Hematopoietic multipotent progenitor cell treated with erythropoietin and hydrocortisone succinate and interleukin-3 and kit ligand, for 6 days (in vitro differentiated cells): ENCODE measurements at places on chromosomes 16 and 17.

DNA sequence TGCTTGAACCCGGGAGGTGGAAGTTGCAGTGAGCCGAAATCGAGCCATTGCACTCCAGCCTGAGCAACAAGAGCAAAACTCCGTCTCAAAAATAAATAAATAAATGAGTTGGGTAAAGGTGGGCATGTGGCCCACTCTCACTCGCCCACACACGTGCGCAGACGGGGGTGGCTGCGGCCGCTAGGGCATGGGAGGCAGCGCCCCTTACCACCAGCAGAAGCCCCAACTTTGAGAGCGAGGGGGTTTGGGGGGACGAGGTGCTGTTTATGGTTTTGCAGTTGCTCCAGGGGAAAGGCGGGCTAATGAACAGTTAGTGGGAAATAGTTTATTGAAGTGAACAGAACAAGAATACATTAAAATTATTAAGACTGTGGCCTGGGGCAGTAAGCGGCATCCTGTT lies 14.9 kb upstream of the RBFOX3 start:
- no peak for DNase-seq

DNA sequence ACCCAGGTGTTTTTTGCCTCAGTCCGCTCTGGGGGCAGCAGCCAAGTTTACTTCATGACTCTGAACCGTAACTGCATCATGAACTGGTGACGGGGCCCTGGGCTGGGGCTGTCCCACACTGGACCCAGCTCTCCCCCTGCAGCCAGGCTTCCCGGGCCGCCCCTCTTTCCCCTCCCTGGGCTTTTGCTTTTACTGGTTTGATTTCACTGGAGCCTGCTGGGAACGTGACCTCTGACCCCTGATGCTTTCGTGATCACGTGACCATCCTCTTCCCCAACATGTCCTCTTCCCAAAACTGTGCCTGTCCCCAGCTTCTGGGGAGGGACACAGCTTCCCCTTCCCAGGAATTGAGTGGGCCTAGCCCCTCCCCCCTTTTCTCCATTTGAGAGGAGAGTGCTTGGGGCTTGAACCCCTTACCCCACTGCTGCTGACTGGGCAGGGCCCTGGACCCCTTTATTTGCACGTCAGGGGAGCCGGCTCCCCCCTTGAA lies 2.1 kb upstream of the C17orf107 start:
- DNase-seq, result no peak

DNA sequence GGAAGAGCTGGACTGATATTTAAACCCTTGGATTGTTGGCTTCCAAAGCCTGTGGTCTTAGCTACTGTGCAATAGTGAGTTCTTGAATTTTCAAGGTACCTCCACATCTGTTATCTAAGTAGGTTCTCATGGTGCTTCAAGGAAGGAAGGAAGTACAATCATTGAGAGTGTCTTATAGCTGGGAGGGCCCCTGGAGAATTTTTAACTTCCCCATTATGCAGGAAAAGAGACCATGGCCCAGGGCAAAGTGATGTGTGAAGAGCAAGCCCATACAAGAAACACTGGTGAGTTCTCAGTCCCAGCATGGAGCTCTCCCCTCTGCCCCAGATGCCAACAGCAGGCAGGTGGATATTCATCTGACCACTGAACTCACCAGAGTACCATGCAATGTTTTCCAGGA lies 169.0 kb upstream of the IRX6 start:
- DNase-seq, result no peak

DNA sequence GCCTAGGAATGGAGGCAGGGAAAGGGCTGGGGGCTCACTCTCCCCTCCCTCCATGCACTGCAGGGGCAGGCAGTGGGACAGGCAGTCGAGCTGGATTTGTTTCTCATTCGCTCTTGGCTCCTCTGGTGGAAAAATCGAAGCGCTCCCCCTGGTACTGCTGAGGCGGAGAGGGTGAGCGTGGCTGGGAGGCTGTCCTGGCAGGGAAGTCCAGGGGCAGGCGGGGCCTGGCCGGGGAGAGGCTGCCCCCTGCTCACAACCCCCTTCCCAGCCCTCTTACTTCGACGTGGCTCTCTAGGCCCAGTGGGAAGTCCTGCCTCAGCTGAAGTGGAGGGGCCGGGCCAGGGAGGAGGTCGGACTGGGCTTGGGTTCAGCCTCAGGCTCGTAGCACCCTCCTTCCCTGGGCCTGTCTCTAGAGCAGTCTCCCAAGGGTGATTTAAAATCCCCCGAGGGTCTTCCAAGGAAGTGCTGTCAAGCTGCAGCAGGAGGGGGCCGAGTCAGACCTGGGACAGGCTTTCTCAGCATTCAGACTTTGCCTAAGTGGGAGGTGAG lies 16.5 kb upstream of the TMEM92 start:
- no peak for DNase-seq

- DNase-seq, result no peak
Observed at GRCh38 chr17:32227910-32228309, 37.7 kb upstream of the RHBDL3 start.

GRCh38 chr16:68752602-68753001 lies 15.5 kb downstream of the CDH1 start:
- DNase-seq, result peak; percentile 84

GRCh38 chr17:34665150-34665806 lies 85.9 kb downstream of the TMEM132E start:
- no peak for DNase-seq

- peak; percentile 95 for DNase-seq
Observed at GRCh38 chr16:31179747-31180459, at the start of gene FUS. Gene FUS (plus strand): TSS chr16:31180139. CDS start chr16:31180215, 76 bp downstream.

- DNase-seq, result no peak
Observed at GRCh38 chr17:77936881-77937280, 21.6 kb upstream of the TNRC6C start.

- DNase-seq, result peak; percentile 91
Observed at GRCh38 chr17:42266918-42267766, 9.0 kb downstream of the STAT5B start.

DNA sequence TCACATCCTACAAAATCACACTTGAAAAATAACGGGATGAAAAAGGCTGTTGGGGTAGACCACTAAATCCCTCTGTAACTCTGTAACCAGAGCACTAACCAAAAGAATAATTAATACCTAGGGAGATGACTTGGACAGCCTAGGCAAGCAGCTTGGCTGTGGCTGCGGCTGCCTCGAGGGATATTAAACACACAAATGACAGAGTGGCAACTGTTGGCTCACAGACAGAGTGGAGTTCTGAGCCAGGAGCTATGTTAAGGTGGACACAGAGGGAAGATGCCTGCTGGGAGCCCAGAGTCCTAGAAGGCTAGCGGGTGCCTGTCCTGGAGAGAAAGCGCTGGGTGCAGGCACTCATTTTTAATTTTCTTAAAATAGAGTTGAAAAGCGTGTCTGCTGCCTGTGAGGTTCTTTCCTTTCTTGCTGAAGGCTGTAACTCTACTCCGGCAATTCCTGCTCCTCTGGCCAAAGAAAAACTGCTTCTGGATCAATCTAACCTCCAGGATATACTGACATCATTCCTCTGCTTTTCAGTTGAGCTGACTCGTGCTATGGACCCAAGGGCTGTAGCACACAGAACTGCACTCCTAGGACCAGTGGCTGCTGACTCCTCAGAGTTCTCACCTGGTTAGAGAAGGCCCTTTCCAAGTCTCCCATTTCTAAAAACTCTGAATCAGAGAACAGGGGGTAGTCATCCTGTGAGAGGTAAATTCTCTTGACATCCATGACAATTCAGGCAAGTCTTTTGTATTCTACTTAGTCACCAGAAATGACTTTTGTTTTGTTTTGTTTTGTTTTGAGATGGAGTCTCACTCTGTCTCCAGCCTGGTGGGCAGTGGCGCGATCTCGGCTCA lies 147.9 kb downstream of the STX8 start:
- DNase-seq, result no peak

- no peak for DNase-seq
Observed at GRCh38 chr17:28738680-28739384, 5.0 kb upstream of the TRAF4 start.

- DNase-seq, result no peak
Observed at GRCh38 chr16:56749672-56750491, 20.0 kb downstream of the NUP93 start.

GRCh38 chr17:51261024-51261963 lies 948 bp downstream of the UTP18 start:
- peak; percentile 67 for DNase-seq

DNA sequence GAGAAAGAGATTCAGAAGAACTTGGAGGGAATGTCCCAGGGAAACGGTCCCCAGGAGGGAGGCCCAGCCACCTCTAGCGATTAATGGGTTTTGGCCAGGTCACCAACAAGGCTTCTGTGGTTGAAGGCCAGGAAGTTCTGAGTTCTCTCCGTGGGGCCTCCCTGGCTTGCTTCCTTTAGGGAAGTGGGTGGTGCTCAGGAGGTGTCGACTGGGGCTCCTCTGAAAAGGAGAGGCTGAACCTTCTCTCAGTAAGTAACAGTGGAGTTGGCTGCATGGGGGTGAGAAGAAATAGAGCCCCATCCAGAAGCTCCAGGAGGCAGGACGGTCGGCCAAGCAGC lies 77.1 kb upstream of the GSE1 start:
- DNase-seq, result peak; percentile 75

DNA sequence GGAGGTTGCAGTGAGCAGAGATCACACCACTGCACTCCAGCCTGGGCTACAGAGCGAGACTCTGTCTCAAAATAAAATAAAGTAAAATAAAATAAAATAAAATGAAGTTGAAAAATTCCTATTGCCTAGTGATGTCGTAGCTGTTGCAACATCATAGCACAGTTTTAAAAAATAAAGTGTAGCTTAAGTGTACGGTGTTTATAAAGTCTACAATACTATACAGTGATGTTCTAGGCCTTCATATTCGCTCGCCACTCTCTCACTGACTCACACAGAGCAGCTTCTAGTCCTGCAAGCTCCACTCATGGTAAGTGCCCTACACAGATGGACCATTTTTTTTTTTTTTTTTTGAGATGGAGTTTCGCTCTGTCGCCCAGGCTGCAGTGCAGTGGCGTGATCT lies 43.5 kb upstream of the MNT start:
- DNase-seq, result no peak

- no peak for DNase-seq
Observed at GRCh38 chr16:65406116-65406515, 284.3 kb upstream of the CDH11 start.

DNA sequence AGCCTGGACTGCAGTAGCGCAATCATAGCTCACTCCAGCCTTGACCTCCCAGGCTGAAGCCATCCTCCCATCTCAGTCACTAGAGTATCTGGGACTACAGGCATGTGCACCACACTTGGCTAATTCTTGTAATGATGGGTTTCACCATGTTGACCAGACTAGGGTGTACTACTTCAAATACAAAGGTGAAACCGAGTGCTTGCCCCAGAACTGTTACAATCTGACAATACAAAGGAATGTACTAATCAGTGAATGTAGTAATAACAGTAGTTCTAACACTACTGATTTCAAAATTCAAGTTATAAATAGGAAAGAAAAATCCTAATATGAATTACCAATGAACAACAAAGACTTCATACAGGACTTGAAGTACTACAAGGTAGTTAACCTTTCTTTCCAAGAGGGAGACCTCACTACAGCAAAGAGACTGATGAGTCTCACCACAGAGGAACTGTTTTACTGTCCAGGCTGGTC lies 24.4 kb downstream of the CRK start:
- DNase-seq, result no peak

- DNase-seq, result no peak
Observed at GRCh38 chr16:72939247-72939646, 108.7 kb downstream of the ZFHX3 start.

DNA sequence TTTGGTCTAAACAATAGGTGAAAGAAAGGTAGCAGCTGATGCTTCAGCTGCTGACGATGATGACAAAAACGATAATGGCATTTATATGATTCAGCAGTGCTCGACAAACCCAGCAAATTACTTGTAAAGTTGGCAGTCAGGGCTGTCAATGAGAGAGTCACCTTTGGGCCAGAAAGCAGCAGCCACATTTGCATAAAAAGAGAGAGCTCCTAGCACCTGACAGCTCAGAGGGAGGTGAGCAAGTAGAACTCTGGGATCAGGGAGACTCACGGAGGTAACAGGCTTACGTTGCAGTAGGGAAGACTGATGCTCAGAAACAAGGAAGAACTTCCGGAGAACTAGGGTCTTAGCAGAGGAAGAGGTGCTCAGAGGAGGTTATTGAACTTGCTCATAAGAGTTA lies 291.9 kb upstream of the ZFHX3 start:
- DNase-seq, result no peak

DNA sequence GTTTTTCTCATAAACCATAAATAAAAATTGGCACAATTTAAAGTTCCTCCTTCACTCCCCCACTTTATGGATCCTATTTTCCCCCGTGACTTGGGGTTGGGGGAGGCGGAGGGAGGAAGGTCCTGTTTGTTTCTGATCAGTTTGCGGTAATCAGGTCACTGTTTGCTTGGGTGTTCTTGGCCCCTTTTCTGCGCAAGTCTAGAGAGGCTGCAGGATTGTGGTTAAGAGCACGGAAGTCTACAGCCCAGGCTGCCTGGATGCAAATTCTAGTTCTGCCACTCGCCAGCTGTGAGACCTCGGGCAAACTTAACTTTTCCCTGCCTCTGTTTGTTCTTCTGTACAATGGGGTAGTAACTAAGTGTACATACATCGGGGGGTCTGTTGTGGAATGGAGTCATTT lies 12.1 kb downstream of the ATP2C2 start:
- DNase-seq, result peak; percentile 54

DNA sequence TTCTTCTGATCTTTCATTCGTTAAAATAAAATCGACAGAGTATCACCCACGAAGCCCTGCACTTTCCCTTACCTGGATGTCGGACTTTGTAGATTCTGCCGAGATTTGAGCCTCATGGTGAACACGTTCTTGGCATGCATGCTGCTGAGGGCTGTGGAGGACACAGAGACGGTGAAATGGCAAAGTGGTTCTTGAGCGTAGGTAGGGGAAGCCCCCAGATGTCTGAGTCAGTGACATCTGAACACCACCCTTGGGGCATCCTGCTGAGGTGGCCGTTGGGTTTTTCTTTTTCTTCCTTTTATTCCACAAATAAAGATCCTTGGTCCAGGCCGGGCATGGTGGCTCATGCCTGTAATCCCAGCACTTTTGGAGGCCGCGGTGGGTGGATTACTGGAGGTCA lies 33.9 kb downstream of the NOS2 start:
- DNase-seq, result no peak

GRCh38 chr17:80790981-80791742 lies 200.5 kb upstream of the CHMP6 start:
- no peak for DNase-seq

GRCh38 chr16:3671424-3671823 lies 16.9 kb downstream of the DNASE1 start:
- DNase-seq, result no peak

DNA sequence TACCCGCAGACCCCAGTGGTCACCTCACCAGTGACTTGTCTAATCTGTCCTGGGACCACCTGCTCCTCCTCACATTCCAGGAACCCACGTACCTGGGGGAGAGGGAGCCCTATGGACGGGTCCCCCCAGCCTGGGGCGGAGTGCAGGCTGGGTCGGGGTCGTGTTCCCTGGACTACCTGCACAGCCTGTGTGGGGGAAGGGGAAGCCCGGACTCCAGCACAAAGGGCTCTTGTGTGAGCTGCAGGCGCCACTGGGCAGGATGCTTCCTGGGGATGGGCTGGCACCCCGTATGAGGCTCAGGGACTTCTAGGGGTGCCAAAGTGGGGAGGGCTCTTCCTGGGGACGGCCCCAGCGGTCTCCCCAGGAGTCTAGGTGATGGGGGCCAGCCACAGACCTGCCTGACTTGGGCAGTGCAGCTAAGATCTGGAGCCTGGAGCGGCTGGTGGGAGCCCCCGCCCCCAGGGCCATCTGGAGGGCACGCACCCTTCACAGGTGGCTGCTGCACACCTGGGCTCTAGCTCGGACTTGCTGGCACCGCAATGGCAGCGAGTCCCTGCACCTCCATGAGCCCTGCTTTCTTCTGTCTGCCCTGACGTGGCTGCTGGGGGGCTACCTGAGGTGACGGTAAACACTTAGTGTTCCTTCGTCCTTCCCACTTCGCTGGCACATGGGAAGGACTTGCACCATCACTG lies 7.5 kb downstream of the VASN start:
- no peak for DNase-seq
